ENCODE measurements at places on chromosomes 12 and 14. TPM values are rescaled to one million over a fixed set of nuclear protein-coding genes. Genes with fewer than 3 reads are reported as not detected.

The CCDC197 gene
- polyA plus RNA-seq, result not detected

The GUCY2C gene
- 0.04 TPM for polyA plus RNA-seq

The ANKRD33 gene
- not detected for polyA plus RNA-seq

The TAS2R7 gene
- not detected for polyA plus RNA-seq

The NTF3 gene
- polyA plus RNA-seq, result not detected

The IL26 gene
- not detected for polyA plus RNA-seq

The BDKRB2 gene
- polyA plus RNA-seq, result not detected

The SLC6A12 gene
- polyA plus RNA-seq, result 5.7 TPM

The BBS10 gene
- polyA plus RNA-seq, result 1.4 TPM

The DAO gene
- not detected for polyA plus RNA-seq

The PABPN1 gene
- polyA plus RNA-seq, result 64.6 TPM

The TNS2 gene
- polyA plus RNA-seq, result 0.43 TPM

The MED13L gene
- 7.5 TPM for polyA plus RNA-seq

The TMEM229B gene
- 17.3 TPM for polyA plus RNA-seq

The OR6C1 gene
- not detected for polyA plus RNA-seq

The PTCSC3 gene
- not detected for polyA plus RNA-seq

The GPR162 gene
- 15.1 TPM for polyA plus RNA-seq

The TTC9 gene
- polyA plus RNA-seq, result 2.1 TPM

The DACT1 gene
- not detected for polyA plus RNA-seq

Data from CD14-positive monocyte (primary cell).